Stimulated activated naive CD4-positive, alpha-beta T cell treated with Interleukin-2 at 50 U/mL for 16 hours (primary cell): ENCODE measurements at places on chromosomes 7 and 10.

DNA sequence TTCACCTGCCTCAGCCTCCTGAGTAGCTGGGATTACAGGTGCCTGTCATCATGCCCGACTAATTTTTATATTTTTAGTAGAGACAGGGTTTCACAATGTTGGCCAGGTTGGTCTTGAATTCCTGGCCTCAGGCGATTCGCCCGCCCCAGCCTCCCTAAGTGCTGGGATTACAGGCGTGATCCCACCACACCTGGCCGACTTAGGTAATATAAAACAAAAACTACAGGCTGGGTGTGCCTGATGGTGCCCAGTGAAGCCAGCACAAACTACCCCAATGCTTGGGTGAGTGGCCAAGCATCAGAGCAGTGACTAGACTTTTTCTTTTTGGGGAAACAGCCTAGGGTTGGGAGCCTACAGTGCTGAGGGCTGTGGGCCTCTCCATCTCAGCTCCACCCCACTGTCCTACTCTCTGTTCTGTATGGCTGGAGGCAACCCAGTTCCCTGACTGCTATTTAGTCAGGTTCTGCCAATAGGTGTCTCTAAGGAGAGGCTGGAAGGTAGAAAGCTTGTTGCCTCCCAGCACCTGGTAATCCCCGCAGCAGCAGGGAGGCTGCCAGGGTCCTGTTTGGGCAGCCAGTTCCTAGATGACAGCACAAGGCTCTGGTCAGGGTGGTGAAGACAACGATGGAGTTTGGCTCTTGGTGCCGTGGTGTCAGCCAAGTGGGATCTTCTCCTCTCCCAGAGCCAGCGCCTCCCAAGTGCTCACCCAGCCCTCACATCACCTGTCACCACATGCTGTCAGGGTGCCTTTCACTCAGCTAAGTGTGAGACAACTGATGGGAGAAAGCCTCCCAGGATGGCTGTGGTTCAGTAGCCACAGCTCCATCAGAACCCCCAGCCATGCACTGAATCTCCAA lies 10.4 kb upstream of the NACAD start:
- DNase-seq, result no peak

DNA sequence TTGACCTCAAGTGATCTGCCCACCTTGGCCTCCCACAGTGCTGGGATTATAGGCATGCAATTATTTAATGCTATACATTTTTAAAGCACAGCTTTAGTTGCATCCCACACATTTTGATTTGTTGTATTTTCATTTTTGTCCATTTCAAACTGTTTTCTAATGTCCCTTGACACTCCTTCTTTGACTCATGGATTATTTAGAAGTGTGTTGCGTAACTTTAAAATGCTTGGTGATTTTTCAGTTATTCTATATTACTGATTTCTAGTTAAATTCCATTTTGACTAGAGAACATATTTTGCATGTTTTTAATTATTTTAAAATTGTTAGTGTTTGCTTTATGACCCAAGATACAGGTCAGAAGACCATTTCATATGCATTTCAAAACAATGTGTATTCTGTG lies 28.8 kb downstream of the EVX1 start:
- DNase-seq, result no peak

- DNase-seq, result no peak
Measured at GRCh38 chr7:139451638-139452037, 31.8 kb downstream of the KLRG2 start.

DNA sequence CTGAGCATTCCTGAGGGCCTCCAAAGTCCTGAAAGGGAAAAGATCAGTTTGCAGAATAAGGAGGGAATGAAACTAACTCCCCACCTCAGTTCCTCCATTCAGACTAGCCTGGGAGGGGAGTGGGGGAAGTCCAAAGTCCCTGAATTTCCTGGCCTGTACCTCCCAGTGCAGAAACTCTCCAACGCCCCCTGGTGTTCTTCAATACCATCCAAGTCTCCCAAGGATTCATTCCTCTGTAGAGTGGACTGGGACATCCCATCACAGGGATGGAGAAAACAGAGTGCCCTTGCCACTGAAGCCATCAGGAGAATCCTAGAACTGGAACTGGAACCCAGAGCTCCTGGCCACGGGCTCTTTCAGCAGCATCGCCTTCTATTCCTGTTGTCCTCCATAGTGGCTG lies 1.6 kb upstream of the COL13A1 start:
- DNase-seq, result no peak

- DNase-seq, result no peak
Measured at GRCh38 chr7:22680482-22680911, 46.5 kb upstream of the IL6 start.

DNA sequence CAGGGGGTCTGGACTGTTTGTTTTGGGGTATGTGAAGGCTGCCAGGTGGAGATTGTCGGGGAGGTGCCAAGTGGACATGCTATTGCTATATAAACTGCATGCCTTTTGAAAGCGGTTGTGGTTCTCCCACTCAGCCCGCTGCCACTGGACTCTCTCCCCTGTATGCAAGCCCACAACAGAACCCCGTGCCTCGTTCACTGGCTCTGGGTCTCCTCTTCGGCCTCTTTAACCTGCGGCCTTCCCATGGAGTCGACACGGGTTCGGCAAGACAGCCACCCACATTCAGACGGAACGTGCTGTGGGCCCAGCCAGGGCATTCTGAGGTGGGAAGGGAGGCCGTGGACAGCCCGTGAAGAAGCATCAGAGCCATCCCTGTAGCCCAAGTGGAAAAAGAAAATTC lies 50.3 kb downstream of the SVIL start:
- no peak for DNase-seq

- DNase-seq, result no peak
Measured at GRCh38 chr10:24382596-24382978, 173.6 kb downstream of the KIAA1217 start.

DNA sequence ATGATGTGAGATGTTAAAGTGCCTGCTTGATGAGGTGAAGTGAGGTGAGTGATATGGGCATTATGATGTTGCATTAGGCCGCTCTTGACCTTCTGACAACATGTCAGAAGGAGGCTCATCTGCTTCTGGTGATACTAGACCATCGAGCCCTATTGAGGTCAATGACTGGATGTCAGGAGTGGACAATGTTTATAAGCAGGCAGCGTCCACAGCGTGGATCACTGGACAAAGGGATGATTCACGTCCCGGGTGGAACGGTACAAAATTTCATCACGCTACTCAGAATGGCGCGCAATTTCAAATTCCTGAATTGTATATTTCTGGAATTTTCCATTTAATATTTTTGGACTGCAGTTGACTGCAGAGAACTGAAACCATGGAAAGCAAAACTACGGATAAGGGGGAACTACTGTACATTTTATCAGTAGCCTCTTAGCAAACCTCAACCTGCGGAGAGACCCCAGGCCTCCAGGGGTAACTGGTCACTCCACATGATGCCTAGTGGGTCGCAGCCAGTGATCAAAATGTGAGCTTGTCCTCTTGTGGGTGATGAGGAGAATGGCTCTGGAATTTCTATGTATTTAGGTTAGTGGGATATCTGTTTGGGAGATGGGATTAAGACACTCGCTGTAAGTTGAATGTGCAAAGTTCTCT lies 5.7 kb upstream of the ZCCHC24 start:
- DNase-seq, result no peak
